Fibroblast of skin of left quadriceps (primary cell): ENCODE measurements at places on chromosomes 1 and 21.

- DNase-seq, result no peak
These were observed 506 bp downstream of the JUN start for GRCh38 chr1:58783090-58783992.

GRCh38 chr1:229221106-229222019, 49.5 kb upstream of the RAB4A start:
- DNase-seq, result no peak

GRCh38 chr21:37575580-37575979, 209.0 kb downstream of the DYRK1A start:
- DNase-seq, result no peak

GRCh38 chr1:116001739-116002487, 25.6 kb downstream of the SLC22A15 start:
- DNase-seq, result no peak

DNA sequence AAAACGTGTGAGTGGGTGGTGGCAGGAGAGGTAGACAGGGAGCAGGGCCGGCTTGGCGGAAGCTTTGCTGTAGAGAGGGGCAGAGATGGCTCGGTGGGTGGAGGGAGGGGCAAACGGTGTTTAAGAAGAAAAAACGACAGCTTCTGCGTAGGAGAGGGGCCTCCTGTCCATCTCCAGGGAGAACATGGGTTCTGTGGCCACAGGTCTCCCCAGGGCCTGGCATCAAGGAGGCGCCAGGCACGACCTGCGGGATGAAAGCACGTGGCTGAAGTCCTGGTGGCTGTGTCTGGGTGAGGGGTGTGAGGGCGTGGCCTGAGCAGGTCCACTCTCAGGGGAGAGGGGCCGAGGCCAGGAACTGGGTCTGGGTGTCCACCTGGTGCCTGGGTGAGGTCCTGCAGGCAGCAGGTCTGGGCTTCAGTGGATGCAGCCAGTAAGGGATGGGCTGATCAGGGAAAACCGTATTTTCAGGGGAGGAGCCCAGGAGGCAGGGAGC, 940 bp upstream of the PRKCZ start:
- no peak for DNase-seq

GRCh38 chr1:87348341-87349019, 19.8 kb downstream of the LMO4 start:
- no peak for DNase-seq

- no peak for DNase-seq
These were observed 22.8 kb upstream of the RNF186 start for GRCh38 chr1:19837866-19838265.

- DNase-seq, result no peak
These were observed 122.2 kb downstream of the POU2F1 start for GRCh38 chr1:167342846-167343245.

- no peak for DNase-seq
These were observed 150.1 kb downstream of the HIVEP3 start for GRCh38 chr1:41768583-41768982.

- DNase-seq, result no peak
These were observed 20.9 kb upstream of the CFHR4 start for GRCh38 chr1:196866974-196867373.

GRCh38 chr21:31731056-31731856, 662 bp downstream of the SCAF4 start:
- no peak for DNase-seq

GRCh38 chr1:89484092-89485038, 40.3 kb upstream of the LRRC8B start:
- DNase-seq, result no peak

DNA sequence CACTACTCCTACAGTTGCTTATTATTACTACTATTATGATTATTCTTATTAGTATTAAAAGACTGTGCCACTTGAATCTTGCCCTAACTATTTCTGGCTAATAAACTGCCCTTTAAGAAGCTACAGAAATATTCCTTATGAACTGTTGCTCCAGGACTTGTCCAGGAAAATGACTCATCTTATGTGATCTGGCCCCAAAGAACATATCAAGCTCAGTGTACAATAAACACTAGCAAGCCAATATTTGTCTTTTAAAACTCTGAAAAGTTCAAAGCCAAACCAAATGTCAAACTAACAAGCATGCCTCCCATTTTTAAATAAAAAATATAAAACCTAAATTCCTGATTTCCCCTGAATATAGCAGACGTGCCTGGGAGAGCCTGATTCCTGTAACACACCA, 88.7 kb upstream of the SIM2 start:
- DNase-seq, result no peak

GRCh38 chr1:59204001-59204400, 92.9 kb upstream of the FGGY start:
- DNase-seq, result no peak

DNA sequence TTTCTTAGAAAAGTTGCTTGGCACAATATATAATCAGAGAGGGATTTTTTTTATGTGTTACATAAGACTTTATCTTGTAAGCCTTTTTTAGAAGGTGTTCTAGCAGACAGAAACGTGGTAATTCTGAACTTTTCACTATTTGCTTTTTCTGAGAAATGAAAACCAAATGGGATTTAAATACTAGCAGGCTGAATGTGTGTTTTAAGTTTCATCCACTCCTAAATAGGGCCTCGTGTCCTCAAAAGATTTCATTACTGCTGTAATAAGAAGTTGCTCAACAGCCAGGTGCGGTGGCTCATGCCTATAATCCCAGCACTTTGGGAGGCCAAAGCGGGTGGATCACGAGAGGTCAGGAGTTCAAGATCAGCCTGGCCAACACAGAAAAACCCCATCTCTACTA, 44.7 kb upstream of the FMO2 start:
- no peak for DNase-seq

GRCh38 chr1:13823126-13823880, 123.3 kb downstream of the PRDM2 start:
- DNase-seq, result no peak
